ENCODE measurements at places on chromosomes 11 and 22.

DNA sequence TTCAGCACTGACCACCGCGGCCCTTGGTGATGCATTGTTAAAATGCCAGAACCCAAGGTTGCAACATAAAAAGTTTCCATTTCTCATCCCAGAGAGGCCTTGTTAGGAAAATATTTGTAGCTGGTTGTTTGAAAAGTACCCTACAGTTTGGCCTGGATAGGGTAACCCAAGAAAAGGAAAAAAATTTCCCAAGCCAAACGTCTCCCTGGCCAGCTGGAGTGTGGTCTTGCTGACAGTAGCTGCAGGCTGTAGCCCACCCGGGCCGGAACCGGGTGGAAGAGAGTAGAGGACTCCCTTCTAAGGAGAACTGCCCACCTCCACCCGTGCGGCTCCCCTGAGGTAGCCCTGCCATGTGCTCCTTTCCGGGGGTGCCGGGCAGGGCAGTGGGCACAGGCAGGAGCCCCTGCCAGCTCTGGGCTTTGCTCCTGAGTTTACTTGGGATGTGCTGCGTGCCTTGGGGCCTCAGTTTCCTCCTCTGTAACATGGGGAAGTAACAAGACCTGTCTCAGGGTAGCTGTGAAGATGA lies 38.5 kb downstream of the IGHMBP2 start:
- DNase-seq = no peak

DNA sequence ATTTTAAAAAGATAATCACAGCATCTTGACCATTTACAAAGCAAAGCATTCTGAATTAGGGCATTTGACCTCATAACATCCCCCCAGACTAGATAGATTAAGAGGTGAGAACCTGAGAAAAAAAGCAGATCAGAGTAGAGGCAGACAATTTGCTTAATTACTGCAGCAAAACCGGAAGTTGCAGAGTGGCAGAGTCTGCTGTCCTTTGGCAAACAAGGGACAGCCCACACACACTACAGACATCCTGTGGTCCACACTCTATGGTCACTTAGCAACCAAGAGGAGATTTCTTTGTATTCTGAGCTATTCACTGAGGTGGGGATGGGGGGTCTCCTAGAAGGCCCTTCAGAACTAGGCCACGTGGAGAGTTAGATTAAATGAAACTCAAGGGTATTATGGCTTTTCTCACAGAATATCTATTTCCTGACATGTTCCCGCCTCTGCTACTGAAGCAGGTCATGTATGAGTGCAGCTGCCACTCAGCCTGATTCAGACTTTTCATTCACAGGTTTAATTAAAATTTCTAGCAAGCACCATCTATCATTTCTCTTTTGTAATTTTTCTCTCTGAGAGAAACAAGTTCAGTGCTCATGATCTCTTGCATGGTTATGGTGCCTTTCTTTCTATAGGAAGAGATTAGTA lies 48.5 kb downstream of the SVIP start:
- DNase-seq = peak; percentile 6

GRCh38 chr11:104653407-104653806 lies 244.9 kb downstream of the CASP12 start:
- DNase-seq = no peak

DNA sequence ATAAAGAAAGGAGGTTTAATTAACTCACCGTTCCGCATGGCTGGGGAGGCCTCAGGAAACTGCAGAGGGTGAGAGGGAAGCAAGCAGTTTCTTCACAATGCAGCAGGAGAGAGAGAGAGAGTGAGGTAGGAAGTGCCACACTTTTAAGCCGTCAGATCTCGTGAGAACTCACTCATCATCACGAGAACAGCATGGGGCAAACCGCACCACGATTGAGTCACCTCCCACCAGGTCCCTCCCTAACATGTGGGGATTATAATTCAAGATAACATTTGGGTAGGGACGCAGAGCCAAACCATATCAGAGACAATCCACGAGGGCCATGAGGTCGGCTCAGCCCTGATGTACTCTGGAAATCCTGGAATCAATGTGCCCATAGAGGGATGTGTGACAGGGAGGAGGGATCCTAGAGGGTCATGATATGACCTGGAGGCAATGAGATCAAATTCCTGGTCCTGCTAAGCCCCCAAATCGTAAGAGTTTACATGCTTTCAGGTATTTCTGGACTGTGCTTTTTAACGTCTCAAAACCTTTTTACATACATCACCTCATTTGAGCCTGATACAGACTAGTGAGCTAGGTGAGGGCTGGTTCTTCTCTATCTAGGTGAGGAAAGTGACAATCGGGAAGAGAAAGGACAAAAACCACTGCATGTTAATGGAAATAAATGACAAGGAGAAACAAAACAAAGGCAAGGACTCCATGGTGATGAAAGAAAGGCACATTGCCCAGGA lies 19.5 kb upstream of the RASSF10 start:
- no peak for DNase-seq

DNA sequence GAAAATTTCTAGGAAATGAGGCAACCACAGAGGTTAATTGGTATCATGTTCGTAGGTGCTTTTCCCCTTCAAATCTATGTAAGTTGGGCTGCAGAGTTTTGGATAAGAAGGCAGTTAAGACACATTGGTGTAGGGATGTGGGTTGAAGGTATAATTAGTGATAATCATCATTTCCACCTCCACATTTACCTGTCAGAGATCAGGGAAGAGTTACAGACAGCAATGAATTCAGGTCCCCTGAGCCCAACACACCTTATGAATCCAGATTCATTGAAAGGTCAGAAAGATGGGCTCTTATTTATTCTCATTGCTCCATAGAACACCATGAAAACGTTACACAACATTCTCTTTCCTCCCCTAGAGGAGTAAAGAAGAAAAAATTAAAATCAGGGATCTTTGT lies 308.7 kb downstream of the C11orf87 start:
- DNase-seq = no peak

GRCh38 chr11:113251281-113251680 lies 63.1 kb upstream of the TTC12 start:
- DNase-seq = no peak

DNA sequence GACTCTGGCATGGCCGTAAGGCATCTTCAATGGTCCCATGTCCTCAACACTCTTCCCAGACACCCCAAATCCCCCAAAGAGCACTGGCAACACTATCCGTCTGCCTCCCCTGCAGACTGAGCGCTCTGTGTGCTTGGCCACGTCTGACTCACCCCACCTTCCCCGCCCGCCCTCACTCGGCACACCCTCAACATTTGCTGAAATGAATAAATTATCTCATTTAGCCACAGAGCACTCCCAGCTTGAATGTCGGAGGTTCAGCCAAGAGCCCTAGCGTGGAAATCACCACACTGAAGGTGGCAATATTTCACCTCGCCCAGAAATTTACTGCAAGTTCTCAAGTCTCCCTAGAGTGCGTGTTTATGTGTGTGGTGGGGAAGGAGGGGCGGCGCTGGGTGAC lies 46.6 kb upstream of the TCF20 start:
- no peak for DNase-seq

- DNase-seq = no peak
Measured at GRCh38 chr22:45600790-45601730, 70.6 kb upstream of the ATXN10 start.

GRCh38 chr11:114340311-114341131 lies 44.3 kb downstream of the NNMT start:
- peak; percentile 45 for DNase-seq

- DNase-seq = no peak
Measured at GRCh38 chr22:50704510-50705218, 32.0 kb downstream of the SHANK3 start.

DNA sequence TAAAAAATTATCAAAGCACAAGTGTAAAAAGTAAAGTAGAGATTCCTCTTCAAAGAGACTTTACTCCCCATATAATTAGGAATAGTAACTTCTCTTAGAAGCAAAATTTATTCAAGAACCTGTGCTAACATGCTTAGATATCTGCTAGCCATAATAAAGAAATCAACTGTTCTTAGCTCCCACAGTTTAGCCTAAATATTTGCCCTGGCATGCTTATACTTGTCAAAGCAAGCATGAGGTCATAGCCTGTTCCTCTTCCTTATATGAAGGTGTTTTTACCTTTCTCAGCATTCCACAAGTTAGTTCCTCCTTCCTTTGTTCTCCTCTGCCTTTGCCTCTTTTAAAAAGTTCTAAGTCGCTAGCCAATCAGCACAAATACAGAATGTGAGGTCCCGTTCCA lies 30.3 kb downstream of the RIC3 start:
- no peak for DNase-seq

GRCh38 chr11:64511966-64512365 lies 79.1 kb upstream of the SLC22A12 start:
- no peak for DNase-seq

GRCh38 chr11:85813721-85814120 lies 2.8 kb upstream of the SYTL2 start:
- no peak for DNase-seq

DNA sequence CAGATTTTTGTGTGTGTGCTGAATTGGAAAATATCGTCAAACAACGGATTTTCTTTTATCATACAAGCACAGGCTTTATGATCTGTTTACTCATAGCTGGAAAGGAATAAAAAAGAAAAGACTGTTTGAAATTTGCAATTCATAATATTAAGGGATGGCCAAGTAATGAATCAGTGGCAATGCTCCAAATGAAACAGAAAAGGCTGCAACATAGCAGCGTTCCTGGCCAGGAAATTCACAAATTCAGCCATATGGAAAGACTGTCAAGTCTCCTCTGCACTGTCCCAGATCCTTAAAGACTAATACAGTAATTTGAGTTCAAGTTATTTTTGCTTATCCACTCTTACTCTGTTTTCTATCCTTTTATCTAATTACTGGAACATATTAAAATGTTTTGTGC lies 98.2 kb downstream of the MSANTD4 start:
- no peak for DNase-seq

DNA sequence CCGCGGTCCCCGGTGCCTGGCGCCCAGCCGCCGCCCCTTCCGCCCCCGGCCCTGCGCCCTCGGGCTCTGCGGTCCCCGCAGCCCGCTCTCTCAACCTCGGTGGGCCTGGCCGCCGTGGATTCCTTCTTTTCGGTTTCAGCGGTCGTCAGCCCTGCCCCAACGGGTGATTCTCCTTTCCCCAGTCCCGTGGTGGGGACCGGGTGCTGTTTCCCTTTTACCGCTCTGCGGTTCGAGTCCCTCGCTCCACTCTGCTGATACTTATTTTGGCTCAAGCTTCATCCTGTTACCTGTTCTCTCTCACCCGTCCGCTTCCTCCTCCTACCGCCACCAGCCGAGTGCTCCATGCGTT lies 494 bp downstream of the ZDHHC5 start:
- no peak for DNase-seq

DNA sequence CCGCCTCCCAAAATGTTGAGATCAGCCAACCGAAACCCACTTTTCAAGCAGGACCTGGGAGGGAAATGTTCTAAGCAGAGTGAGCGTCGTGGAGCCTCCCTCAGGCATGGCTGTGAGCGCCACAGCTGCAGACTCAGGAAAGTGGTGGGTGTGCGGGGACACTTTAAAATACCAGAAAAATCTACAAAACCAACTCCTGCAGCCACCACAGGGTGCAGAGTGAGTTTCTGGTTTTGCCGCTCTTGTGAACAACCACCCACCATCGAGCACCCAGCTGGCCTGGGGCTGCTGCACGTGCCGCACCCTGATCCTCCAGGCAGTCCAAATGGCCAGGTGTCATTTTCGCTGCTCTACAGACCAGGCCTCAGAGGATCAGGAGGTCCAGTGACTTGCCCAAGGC lies 46.9 kb downstream of the CELSR1 start:
- no peak for DNase-seq

All from neuronal stem cell (in vitro differentiated cells).